Urothelium cell line (cell line): ENCODE measurements at places on chromosomes 2 and 18.

DNA sequence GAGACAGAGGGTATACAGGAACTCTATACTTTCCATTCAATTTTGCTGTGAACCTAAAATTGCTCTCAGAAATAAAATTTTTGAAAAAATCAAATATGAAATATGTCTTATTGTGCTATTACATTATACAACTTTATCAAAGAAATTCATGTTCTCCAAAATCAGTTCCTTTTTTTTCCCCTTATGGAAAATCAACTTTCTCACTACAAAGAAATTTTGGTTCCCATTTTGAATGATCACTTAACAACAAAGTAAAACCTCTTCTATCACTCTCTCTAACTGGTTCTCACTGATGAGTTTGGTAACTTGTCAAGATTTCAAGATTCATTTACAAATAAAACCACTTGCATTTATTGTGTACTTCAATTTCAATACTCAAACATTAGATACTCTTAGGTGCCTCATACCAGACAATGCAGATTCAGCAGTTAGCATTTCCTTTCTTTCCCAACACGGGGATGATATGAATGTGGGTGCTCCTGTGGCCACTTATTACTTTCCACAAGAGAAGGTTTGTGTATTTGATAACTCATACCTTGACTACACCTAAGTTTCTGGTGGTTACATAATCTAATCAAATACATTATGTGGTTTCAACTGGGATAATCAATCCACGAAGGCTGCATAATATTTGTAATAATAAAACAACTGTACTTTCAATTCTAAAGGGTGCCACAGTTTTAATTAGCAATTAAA, 6.4 kb downstream of the PSME4 start:
- DNase-seq: no peak

GRCh38 chr2:128380961-128381938, 62.6 kb upstream of the HS6ST1 start:
- DNase-seq: no peak

DNA sequence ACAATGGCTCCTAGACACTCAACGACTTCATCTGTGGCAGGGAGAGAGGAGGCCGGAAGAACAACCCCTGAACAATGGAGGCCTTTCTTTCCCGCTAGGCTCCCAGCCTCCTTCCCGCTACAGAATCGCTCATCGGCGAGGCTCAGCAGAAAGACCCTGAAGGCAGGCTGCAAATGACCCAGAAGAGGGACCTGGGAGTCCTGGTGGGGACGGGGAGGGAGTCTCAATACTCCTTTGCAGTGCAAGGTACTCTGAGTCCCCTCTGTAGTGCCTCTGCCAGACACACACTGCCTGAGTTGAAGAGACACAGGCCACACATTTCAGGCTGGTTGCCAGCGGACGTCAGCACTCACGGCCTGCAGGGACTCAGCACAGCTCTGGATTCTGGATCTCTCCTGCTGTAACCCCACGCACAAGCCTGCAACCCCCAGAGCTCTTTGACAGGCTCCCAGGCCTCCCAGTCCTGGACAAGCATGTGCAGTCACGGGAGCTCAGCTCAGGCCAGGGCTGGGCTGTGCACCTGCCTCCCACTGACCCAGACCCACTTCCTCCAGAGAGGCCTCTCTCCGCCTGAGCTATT, 6.1 kb downstream of the GPR17 start:
- no peak for DNase-seq

GRCh38 chr2:137000811-137001210, 235.5 kb downstream of the THSD7B start:
- DNase-seq: no peak
